ENCODE measurements at places on chromosomes 2 and 18.

DNA sequence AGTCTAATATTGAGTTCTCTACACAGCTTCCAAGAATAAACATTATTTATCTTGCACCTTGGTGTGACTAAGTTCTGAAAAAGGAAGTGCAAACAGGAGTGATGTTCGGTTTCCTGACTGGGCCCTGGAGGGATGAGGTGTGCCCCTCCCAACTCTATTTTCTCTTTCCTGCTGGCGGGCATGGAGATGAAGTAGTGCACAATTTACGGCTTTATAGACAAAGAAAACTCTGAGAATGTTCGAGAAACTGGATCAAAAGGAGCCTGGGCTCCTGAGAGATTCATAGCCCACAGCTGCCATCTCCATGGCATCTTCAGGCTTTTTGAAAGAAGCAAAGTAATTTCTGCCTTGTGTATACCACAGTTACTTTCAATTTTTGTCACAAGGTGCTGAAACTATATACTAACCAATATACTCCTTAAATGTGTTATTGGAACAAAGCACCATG, 22.3 kb downstream of the LRATD1 start:
- no peak for DNase-seq

DNA sequence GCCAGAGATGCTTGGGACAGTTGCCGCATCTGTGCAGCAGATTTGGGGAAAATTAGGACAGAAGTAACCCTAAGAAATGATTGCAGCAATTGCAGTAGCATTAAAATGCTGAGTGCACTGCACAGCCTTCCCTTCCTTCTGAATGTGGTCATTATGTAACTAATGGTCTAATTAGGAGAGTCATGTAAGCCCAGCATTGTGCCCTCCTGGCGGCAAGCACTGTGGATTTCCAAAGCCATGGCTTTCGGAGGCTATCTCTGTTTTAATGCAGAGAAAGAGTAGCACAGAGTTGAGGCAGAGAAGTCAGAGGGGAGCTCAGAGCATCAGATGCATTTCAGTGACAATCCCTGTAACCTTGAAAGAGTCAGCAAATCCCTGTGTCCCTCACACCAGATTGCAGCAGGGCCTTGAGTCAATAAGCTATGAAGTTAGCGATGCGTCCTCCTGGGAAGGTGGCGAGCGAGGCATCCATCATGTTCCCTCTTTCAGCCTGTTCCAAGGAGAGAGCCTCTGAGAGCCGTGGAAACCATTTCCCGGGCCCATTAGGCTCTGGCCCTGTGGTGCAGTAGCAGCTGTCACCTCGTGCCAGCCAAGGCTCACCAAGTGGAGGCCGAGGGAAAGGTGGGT, 307.2 kb downstream of the FBXO15 start:
- DNase-seq, result no peak

DNA sequence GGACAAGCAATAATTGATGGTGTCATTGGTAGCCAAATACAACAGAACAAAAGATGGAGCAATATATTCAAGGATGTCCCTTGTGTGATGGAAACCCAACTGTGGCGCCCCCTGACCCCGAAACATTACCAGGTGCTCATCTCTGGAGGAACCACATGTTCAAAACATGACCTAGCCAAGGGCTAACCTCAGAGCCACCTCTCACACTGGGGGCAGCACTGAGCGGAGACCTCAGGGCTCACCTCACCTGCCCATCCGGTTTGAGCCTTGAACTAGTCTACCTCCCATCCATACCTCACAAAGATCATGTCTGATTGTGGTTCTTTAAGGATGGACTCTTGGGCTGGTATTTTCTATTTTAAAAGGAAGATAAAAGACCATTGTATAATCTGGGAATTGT, 314.4 kb upstream of the CDH7 start:
- no peak for DNase-seq

DNA sequence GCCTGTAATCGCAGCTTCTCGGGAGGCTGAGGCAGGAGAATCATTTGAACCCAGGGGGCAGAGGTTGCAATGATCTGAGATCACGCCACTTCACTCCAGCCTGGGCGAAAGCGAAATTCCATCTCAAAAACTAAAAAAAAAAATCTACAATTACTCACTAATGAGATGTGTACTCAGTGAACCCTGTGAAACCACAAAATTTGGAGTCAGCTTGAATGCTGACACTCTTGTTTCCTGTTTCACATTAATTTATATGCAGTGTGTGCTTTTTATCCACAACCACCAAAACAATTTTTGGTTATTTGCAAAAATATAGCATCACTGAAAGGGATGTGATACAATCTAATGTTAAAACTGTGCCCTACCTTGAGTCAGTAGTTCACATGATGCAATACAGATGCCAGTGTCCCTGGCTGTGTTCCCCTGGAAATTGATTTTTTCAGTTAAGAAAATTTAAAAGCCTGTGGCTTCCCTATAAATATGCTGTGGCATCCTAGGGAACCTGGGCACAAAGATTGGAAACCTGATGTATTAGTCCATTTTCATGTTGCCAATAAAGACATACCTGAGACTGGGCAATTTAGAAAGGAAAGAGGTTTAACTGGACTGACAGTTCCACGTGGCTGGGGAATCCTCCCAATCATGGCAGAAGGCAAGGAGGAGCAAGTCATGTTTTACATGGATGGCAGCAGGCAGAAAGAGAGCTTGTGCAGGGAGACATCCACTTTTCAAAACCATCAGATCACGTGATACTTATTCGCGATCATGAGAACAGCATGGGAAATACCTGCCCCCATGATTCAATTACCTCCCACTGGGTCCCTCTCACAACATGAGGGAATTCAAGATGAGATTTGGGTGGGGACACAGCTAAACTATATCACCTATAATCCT, 337.5 kb upstream of the NT5C1B start:
- DNase-seq, result no peak

DNA sequence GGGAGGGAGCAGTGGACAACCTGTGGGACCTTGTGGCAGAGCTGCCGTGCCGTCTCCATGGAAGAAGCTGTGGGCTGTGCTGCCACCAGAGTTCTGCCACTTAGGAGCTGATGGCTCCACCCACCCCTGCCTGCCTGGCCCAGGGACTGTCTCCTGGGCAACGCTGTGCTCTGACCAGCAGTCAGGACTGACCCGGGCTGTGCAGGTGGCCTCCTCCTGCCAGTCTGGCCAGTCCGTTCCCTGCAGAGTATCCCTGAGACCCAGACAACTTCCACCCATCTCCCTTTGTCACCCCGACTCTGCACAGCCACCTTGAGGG, 12.8 kb downstream of the ASIC4 start:
- DNase-seq, result no peak

GRCh38 chr2:206858687-206859329, 80.5 kb upstream of the CPO start:
- DNase-seq, result no peak

DNA sequence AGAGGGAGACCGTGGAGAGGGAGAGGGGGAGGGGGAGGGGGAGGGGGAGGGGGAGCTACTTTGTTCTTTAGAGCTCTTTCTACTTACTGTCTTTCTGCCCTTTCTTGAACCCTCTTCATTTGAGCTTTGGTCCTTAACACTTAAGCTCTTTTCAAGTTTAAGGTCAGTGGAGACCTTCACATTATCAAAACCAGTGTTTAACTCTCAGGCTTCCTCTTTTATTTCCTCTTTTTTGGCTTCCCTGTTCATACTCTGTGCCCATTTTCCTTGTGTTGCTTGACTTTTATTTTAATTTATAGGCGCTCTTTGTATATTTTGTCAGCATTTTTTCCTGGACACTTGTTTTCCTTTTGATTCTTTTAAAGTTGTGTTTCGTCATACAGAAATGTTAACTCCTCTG, 37.1 kb downstream of the ACSL3 start:
- DNase-seq, result no peak

Measured in stimulated activated CD4-positive, alpha-beta T cell treated with anti-CD3 and anti-CD28 coated beads, TNF-alpha, amount 100 ng/mL, for 48 hours (primary cell).